Daoy (cell line): ENCODE measurements at places on chromosomes 16 and 17. TPM values are rescaled to one million over a fixed set of nuclear protein-coding genes. Genes with fewer than 3 reads are reported as not detected.

EVPL gene
- total RNA-seq: 0.06 and 0.12 TPM in 2 replicates

NACA2 gene
- not detected in 2 replicates for total RNA-seq

KRTAP1-5 gene
- total RNA-seq: not detected in 2 replicates

NKD1 gene
- total RNA-seq: 0.11 and 0.42 TPM in 2 replicates

MT1A gene
- not detected in 2 replicates for total RNA-seq

TUBG2 gene
- 5.8 and 9.0 TPM in 2 replicates for total RNA-seq

KRT25 gene
- not detected in 2 replicates for total RNA-seq

DNA sequence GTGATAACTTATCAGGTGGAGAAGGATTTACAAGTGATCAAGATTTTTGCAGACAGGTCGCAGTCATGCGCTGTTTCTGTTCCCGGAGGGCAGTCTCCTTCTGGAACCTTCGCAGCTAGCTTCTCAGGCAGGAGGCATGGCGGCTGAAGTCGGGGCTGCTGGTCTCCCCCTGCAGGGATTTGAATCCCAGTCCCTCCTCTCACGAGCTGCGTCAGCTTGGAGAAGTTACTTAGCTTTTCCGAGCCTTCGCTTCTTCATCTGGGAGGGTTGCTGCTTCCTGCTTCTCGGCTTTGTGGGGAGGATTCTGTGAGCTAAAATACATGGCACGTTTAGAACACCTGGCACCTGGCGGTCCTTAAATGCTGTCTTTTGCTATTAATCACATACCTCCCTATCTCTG is 287.8 kb upstream of the FOXF1 start:
- DNase-seq: peak; percentile 35

DNA sequence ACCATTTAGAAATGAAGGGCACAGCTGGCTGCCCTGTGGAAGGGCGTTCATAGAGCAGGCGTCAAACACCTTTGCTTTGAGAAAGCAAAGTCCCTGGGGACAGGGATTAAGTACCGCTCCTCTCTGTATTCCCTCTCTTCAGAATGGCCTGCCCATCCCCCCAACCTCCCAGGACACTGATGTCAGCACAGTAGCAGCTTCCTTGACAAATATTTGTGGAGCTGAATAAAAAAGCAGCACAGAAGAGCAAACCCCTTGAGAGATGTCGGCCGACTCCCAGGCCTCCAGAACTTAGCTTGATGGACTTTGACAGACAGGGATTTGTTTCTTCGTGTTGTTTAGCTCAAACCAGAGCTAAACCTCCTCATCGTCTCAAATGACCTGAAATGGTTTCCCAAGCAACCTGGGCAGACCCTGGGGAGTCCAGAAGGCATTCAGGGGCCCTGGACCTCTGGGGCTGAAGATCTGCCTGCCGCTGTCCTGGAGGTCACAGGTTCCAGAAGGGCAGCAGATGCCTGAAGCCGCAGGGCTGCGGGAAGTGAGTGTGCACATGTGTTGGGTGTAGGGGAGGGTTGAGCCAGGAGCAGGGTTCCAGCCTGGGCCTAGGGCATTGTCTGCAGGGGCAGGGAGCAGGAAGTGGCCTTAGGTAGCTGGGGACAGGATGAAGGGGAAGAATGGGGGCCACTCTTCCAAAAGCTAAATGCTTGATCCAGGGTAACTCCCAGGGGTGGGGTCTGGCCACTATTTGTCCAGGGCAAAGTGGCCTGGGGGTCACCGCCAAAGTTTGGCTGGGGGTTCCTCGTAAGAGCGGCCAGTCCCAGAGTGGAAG is 42.3 kb upstream of the NKD1 start:
- DNase-seq: no peak

- no peak for DNase-seq
Observed at GRCh38 chr16:83847371-83848225, 39.8 kb downstream of the HSBP1 start.

DNA sequence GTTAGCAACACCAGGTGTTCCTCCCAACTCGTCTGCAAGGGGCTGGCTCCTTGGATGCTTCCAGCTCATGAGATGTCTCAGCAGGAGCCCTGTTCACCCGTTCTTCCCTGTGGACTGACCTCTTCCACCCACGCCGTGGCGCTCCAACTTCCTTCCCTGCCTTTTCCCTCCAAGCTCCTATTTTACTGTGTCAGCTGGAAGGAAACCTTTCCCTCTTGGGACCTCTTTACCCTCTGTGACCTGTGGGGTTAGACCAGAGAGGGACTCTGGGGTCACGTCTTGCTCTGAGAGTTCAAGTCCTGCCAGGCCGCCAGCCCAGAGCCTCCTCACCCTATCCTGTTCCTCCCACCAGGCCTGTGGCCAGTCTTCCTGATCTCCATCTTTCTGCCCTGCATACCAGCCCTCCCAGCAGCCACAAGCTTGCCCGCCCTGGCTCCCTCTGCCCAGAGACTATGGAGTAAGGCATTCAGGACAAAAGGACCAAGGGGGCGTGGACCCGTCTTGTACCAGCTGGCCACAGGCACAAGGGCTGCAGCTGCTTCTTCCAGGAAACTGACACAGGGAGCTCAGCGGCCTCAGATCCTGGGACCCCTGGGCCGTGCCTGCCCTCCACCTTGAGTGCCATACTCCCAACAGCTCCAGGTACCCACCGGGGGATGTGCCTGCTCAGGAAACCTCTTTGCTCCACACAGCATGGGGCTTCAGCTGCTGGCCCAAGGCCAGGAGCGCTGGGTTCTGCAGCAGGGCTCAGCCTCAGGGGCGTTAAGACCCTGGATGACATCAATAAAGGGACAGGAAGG is 3.0 kb downstream of the PAQR4 start:
- no peak for DNase-seq

DNA sequence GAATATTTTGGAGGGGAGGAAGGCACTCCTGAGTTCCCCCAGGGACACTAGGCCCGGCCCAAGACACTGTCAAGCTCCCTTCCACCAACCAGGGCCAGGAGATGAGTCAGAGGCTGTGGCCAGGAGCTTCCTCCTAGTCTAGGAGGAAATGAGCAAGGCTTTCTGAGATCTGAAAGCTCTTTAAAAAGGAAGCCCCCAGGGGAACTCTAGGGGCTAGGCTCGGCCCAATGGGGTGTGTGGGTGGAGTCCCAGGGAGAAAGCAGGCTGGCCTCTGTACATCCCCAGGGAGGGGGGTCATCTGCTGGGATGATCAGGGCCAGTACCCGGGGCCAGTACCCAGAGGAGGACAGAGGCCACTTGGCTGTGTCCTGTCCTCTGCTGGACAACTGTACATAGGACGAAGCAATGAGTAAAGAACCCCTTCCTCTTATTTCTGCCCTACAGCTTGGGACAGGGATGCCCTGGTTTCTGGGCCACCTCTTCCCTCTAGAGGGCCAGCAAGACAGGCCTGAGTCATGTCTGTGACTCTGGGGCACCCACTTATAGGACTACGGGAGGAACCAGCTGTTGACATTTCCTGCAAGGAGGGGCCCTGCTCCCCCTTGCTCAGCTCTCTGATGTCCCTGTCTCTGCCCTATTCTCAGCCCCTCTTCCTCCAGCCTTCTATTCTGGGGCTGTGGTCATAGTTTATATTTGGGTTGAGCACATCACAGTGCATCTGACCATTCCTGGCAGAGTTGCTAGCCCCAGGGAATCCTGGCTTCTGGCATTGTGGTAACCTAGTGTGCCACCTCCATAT is 2.7 kb downstream of the FHOD1 start:
- DNase-seq: peak; percentile 90

- DNase-seq: no peak
Observed at GRCh38 chr17:76542566-76542971, 2.7 kb downstream of the PRCD start.

DNA sequence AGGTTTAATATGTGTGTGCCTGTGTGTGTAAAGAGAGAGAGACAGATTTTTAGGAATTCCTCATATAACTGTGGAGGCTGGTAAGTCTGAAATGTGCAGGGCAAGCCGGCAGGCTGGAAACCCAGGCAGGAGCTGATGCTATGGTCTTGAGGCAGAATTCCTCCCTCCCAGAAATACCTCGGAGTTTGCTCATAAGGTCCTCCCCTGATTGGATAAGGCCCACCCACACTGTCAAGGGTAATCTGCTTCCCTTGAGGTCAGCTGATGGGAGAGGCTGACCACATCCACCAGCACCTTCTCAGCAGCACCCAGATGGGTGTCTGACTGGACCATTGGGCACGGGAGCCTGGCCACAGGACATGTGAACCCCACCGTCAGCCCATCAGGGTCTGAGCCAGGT is 42.4 kb downstream of the C16orf95 start:
- no peak for DNase-seq

GRCh38 chr16:85677383-85677967 is 11.3 kb downstream of the GINS2 start:
- DNase-seq: no peak

DNA sequence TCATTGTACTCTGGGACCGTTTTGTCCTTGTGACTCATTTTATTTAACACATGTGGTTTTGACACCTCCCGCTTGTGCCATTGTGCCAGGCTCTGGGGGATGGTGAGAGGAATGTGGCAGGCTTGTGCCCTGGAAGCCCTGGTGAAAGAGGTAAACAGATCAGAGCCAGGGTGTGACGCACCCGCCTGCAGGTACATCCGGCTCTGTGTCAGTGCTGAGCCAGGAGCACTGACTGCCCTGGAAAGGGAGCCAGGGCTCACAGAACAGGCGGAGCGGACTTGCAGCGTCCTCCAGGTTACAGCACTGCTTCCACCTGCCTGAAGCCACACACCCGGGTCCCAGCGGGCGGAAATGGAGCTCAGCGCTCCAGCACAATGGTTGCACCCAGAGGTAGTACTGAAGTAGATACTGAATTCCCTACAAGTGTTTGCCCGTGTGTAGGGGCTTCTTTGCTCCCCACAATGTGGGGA is 30.6 kb downstream of the CDRT15 start:
- peak; percentile 90 for DNase-seq

- DNase-seq: peak; percentile 87
Observed at GRCh38 chr17:9676820-9677310, 31.5 kb downstream of the USP43 start.

GRCh38 chr17:82065193-82065637 is 389 bp downstream of the DUS1L start:
- DNase-seq: no peak

DNA sequence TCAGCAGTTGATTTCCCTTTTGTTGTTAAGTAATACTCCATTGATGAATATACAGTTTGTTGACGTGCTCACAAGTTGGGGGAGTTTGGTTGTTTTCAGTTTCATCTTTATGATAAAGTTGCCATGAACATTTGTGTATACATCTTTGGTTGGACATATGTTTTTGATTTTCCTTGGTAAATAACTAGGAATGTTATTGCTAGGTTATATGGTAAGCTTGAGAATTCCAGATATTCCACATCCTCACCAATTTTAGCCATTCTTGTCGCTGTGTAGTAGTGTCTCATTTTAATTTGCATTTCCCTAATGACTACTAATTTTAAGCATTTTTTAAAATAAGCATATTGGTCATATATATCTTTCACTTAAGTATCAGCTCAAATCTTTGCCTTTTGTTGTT is 55.0 kb upstream of the RASL10B start:
- DNase-seq: no peak

DNA sequence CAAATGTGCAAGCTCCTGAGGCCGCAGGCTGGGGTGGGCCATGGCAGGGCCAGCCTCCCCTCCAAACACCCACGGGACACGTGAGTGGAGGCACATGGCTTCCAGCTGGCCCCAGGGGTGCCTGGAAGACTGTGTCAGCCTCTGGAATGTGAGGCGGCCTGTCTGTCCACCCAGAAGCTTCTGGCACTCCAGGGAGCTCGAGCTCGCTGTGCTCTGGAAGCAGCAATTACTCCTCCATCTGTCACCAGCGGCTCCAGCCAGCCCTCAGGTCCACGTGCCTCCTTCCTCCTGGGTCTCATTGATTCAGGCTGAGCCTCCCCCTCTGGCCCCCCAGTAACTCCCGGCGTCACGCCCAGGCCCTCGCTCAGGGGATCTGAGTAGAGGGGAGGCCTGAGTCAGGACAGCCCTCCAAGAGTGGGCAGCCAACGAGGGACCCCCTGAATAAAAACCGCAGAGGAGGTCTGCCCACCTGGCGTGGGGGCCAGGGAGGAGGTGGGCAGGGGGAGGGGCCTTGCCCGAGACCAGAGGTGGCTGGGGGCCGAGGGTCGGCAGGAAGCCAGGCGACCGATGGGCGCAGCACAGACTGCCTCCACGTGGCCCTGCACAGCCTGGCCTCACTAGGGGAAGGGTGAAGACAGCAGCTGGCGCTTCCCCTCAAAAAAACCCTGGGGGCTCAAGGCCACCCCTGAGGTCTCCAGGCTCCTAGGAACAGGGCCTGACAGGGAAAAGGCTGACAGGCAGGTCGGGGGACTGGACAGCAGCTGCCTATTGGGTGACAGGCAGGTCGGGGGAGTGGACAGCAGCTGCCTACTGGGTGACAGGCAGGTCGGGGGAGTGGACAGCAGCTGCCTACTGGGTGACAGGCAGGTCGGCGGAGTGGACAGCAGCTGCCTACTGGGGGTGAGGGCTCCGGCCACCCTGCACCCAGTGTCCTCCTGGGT is 11.9 kb downstream of the PIEZO1 start:
- DNase-seq: peak; percentile 89

DNA sequence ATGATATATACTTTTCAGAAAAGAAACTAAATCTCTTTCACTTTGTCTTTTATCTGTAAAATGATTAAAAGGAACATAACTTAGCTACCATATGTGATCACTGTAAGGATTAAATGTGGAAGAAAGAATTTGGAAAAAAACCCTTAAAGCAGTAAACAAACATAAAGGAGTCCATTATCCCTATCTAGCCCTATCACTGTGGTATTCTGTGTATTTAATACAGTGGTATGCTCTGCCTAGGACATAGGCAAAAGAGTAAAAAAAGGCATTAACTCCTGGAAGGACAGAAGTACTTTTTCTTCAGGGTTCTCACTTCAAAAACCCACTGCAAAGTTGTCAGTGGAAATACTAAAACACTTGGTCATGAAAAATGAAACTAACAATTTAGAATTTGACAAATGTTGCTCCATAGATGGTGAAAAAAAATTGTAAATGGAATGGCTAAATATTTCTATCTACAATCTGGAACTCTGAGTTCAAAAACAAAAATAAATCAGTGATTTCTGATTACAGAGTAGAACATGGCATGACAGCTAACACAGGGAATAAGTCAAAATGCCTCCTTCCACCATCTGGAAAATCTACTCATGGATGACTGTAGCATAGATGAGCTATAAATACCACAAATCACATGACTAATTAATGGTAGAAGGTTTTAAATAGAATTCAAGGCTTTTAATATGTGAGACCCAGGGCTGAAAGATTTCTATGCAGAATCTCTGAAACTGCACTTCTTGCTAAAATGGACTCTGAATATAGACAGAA is 140.1 kb downstream of the ITFG1 start:
- DNase-seq: no peak

DNA sequence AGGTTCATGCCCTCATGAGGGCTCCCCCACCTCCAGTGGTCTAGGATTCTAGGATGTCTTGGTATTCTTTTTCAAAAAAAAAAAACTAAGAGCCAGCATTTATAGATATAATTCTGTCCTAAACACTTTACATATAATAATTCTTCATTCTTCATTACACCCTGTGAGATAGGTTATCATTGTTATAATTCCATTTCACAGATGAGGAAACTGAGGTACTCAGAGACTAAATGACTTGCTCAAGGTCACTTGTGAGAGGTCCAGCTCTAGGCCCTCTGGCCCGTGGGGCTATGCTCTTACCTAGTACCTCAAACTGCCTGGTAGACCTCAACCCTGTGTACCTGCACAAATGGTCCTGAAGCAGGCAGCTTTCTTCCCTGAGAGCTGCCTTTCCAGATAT is 172.2 kb downstream of the PRKCB start:
- DNase-seq: no peak
